T follicular helper cell (primary cell): ENCODE measurements at places on chromosomes 3 and 15.

- no peak for DNase-seq
Measured at GRCh38 chr3:42033741-42034140, 57.4 kb upstream of the TRAK1 start.

GRCh38 chr15:54960266-54960665 is 236.5 kb downstream of the RSL24D1 start:
- DNase-seq, result no peak

DNA sequence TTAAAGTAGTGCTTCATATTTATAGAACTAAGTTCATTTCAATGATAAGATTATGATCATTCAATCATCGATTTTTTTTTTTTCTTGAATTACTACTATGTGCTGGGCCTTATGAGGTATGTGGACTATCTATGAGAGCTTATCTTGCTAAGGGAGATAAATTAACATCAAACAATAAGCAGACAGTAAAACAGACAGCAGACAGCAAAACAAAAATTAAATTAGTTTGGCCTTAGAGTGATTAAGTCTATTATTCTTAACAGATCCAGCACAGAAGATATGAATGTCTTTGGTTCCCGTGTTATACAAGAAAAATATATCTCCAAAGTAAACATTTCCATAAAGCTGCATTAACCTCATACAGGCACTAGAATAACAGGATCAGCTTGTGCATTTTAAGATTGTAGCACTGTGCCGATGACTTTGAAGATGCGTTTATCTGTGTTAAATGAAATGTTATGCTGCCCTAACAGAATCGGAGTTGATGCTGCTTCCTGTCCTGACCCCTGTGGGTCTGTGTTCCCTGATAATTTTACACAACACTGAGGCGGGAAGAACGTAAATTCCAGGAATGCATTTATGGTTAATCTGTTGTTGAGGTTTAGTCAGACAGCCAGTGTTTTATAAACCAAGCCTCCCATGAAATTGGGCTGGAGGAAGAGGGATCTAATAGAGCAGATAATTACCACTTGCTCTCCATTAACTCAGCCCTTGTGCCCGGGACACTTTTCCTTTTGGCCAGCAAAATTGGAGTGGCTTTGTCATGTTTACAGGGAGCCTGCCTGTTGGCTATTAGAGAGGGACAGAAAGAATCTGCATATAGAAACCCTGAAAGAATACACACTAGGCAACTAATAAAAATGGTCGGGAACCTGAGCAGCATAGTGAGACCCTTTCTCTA is 80.8 kb downstream of the GHSR start:
- no peak for DNase-seq

DNA sequence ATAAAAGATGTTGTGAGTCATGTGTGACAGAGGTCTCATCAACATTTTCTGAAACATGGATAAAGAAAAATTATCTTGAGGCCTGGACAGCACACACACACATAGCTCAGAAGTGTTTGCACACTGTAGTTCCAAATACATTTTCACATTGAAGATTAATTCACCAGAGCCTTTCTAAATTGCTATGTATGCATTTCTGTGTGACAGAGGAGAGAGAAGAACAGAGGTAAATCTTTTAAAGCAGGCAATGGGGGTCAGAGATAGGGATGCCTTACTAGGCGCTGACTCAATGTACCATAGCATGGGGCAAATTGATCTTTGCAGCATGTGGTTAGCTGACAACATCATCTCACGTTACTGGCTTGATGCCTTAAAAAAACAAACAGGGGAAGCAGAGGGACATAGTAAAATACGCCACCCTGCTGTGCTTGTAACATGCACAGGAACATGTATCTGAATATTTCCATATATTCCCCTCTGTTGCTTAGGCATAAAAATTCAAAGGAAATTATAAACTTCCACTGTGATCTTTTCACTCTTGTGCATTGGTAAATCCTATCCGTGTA is 7.7 kb downstream of the POU1F1 start:
- no peak for DNase-seq

DNA sequence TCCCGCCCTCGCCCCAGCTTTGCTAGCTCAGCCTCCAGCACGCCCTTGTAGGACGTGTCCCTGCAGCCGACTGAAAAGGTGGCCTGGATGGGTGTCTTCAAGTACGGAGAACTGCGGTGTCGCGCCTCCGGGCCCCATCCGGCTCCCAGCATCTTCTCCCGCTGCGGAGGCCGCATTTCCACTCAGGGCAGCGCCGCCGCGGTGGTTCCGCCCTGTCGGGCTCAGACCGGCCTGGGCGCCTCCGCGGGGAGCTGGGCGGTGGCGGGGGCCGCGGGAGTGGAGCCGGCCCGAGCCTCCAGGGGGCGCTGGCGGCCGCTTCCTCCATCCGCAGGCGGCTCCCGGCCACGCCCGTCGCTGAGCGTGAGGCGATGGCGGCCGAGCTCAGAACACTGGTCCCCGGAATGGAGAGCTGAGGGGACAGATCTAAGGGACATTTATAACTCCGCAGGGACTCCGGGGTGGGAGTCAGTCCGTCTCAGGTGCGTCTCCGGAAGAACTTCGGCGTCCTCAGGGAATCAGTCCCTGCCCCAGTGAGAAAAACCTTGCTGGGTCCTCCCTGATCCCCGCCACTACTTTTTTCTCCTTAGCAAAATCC is 13.6 kb upstream of the SMCO1 start:
- peak; percentile 25 for DNase-seq

GRCh38 chr3:119308355-119308754 is 14.2 kb downstream of the ARHGAP31 start:
- no peak for DNase-seq

GRCh38 chr15:91412138-91412928 is 312.3 kb downstream of the SV2B start:
- DNase-seq, result no peak

DNA sequence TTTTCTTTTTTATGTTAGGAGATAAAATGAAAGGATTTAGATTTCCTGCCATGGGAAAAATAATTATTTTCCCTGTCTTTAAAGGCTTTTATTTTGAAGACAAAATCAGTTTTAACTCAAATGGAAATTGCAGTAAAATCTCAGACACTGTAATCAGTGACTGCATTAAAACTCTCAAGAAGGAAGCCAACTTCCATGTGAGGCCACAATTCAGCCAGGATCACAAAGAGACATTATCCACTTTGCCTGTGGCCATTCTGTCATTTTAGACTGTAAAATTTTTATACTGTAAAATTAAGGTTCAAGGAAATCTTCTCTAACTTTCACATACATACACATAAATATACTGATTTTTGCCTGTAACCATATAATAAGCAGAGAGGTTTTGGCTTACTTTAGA is 304.0 kb downstream of the TIGIT start:
- no peak for DNase-seq

DNA sequence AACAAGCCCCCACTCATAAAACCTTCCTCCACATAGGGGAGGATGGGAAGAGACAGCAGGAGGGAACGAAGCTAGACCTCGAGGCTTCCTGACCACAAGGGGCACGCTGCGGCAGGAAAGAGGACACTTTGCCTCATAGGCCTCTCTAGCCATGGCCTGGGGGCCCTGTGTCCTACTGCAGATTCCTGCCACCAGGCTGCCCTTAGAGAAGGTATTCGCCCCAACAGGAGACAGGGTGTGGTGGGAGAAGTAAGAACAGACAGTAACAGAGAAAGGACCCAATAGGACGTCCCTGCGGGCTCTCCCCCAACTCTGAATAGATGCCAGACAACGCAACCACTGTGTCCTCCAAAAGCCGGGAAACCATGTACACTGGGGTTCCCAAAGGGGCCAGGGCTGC is 36.8 kb downstream of the ADCY5 start:
- DNase-seq, result no peak

GRCh38 chr15:50943638-50944037 is 35.2 kb downstream of the AP4E1 start:
- DNase-seq, result no peak

DNA sequence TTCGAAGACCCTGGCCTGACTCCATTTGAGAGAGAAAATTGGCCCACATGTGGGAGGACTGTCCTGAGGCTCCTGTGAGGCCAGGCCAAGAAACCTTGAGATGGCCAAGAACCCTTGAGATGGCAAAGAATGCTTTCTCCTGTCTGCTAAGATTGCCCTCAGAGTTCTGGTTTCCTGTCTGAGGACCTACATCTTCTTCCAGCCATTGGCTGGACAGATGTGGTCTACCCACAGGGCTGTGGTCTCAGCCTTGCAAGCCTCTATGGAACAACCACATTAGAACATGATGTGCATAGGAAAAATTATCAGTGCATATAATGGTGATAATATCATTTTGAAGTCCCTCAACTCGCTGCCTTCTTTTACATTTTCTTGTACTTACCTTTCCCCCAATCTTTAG is 10.8 kb upstream of the RASA2 start:
- no peak for DNase-seq

DNA sequence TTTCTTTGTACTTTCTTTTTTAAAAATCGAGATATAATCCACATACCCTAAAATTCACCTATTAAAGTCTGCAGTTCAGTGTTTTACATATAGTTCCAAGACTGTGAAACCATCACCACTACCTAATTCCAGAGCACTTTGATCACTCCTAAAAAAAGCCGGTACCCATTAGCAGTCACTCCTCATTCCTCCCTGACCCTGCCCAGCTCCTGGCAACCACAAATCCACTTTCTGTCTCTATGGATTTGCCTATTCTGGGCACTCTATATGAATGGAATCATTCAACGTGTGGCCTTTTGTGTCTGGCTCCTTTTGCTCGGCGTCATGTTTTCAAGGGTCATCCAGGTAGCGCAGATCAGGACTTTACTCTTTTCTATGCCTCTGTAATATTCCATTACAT is 17.3 kb downstream of the TRPM1 start:
- no peak for DNase-seq

- DNase-seq, result no peak
Measured at GRCh38 chr3:124213641-124214040, 221.7 kb upstream of the ROPN1 start.

DNA sequence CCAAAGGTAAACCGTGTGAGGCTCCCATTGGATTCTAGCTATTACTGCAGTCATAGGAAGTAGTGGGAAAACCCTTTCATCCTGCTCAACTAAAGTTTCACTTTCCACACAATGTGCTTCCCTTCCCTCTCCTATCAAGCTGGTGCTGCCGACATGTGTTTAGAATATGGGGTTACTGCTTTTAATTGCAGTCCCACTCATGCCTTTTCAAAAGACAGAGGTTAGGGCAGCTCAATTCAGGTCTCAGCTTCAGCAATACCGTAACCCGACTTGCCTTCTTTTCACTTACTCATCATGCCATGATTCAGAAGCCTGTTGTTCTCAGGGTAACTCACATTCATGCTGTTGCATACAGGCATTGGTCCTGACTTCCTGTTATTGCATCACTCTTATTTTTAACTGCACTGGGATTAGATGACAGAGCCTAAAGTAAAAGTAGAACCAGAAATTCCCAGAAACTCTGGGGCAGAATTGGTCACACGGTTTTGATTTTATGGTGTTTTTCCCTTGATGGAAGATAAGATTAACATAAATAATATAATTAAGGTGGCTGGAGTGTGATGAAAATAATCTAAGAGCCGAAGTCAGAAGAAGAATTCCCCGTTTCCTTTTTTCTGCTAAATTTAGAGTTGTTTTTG is 45.7 kb downstream of the C2CD4B start:
- no peak for DNase-seq

DNA sequence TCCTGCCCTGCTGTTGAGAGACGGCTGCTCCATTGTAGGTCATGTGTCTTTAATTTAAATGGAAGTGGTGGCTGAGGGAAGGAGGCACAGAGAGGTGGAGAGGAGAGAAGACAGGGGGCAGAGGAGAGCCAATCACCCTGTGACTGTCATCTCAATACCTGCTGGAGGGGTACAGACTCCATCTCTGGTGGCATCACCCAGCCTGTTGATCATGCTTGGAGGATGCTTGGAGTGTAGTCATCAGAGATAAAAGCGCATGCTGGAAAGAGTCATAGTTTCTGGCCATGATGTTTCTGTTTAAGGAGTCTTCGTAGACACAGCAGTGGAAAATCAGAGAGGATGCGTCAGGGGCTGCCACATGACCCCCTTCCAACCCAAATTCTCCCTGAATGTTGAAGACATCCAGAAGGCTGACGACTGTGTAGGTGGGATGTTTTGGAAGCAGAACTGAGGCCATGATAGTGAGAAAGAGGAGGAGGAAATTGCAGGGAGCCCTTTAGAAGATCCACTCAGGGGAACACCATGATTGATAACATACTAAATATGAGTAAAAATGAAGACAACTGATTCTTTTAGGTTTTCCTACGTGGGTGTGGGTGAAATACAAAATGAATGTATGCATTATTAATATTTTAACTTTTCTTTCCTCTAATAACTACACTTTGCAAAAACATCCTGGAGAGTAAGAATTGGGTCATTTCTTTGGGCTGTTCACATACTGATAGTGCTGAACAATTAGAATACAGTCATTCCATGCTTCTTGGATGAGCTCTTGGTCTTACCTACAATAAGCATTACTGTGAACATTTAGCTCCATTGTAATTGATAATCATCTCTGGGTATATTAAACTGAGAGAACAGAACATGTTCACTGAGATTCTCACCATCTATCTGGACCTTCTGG is 210.6 kb upstream of the ATP10A start:
- no peak for DNase-seq

GRCh38 chr3:118269537-118270125 is 765.0 kb downstream of the IGSF11 start:
- no peak for DNase-seq

GRCh38 chr3:173709026-173709425 is 311.5 kb downstream of the NLGN1 start:
- DNase-seq, result no peak

DNA sequence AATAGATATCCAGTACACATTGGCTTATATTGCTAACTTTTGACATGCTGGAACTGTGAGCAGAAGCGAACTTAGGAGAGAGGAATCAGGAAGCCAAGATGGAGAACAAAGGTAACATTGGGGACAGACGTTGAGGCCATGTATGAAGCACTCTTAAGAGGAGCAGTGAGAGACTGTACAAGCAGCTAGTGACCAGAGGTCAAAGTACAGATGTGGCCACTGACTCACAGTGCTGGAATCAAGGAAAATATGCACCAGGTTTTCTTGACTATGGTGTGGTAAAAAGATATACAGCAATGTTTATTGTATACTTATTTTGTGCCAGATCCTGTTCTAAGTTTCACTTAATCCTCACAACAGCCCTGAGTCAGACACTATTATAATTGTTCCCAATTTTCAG is 2.0 kb upstream of the IL20RB start:
- DNase-seq, result no peak

GRCh38 chr3:172159962-172160538 is 120.7 kb downstream of the FNDC3B start:
- no peak for DNase-seq

- no peak for DNase-seq
Measured at GRCh38 chr3:178629430-178630178, 93.4 kb downstream of the KCNMB2 start.

GRCh38 chr3:188055388-188055787 is 98.6 kb upstream of the LPP start:
- no peak for DNase-seq
